ENCODE measurements at places on chromosomes 2 and 18. TPM values are rescaled to one million over a fixed set of nuclear protein-coding genes. Genes with fewer than 3 reads are reported as not detected.

MOGAT1 gene
- total RNA-seq, result not detected

C2orf80 gene
- not detected for total RNA-seq

DSG1 gene
- total RNA-seq, result not detected

WDCP gene
- total RNA-seq, result 8.2 TPM

PJVK gene
- total RNA-seq, result 3.8 TPM

EFEMP1 gene
- total RNA-seq, result 35.8 TPM

SPATS2L gene
- total RNA-seq, result 77.3 TPM

GLB1L gene
- 19.8 TPM for total RNA-seq

B4GALT6 gene
- total RNA-seq, result 28.7 TPM

TUBA4B gene
- total RNA-seq, result not detected

DCC gene
- 0.07 TPM for total RNA-seq

FABP1 gene
- not detected for total RNA-seq

DNA sequence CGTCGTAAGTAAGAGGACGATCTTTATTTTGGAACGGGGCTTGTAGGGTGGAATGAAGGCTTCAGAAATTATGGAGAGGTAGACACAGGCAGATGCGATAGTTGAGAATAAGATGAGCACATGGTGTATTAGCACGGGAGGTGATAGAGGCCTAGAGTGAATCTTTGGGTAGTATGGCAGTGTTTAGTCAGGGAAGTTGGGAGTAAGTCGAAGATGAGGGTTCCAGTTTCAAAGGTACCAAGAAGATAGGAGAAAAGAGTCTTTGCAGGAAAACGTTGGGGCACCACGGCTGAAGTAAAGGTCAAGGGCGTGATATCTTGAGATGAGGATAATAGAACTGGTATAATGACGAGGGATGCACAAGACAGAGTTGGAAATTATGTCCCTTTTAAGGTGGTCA lies 654 bp downstream of the PIK3C3 start:
- no peak for DNase-seq

DNA sequence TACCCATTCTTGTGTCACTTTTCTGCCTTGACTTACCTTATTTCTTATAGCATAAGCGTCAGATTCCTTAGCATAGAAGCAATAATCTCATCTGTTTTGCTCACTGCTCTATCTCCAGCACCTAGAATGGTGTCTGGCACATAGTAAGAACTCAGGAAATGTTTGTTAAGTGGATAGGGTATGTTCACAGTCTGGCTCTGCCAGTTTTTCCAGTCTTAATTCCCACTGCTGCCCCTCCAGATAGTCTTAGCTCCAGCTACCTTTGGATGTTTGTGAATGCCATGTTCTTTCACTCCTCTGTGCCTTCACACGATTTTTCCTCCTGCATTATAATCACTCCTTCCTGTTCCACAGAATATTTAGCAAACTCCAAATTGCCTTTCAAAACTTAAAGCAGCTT lies 29.0 kb downstream of the DNAJC10 start:
- no peak for DNase-seq

- no peak for DNase-seq
These were observed 318.0 kb downstream of the FIGN start for GRCh38 chr2:163417596-163418337.

DNA sequence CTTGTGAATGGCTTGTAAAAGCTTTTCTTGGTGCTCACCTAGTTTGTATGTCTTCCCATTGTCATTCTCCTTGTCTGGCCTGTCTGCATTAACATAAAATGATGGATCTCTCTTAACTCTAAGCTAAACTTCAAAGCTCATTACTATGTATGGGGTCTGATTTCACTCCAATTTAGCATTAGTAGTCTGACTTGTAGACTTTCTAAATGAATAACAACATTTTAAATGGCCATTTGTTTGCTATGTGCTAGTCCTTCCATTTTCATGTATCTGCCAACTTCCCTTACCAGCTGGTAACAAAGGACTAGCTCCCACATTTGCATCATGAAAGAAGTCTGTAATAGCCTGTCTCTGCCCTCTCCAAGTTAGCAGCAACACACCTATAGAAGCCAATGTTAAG lies 324.2 kb upstream of the RGPD4 start:
- DNase-seq, result no peak

- DNase-seq, result no peak
These were observed 8.4 kb upstream of the MEIS1 start for GRCh38 chr2:66426244-66427111.

DNA sequence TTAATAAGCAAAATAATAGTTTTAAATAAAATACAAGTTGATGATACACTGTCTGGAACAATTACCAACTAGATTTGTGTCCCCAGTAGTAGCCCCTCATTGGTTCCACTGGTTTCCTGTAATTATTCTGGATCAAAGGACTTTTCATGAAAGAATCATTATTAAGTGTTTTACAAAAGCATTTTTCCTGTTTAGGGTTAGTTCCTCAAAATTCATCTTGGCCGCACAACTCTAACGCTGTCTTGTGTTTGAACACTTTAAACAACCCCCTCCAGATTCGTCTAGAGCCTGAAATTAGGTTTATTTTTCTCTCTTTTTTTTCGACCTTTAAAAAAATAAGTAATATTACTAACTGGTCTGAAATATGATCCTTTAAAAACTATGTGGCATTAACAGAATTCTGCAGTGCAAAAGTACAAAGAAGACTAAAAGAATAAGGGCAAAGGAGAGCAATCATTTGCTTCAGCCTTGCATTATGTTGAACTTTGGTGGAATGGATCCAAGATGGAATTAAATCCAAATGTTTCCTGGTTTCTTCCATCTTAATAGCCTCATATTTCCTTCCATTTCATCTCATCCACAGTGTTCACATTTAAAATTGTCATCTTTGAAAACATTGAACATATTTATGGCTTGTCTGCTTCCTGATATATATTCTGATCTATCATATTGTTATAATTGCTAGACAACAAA lies 678.4 kb downstream of the IRS1 start:
- DNase-seq, result no peak

DNA sequence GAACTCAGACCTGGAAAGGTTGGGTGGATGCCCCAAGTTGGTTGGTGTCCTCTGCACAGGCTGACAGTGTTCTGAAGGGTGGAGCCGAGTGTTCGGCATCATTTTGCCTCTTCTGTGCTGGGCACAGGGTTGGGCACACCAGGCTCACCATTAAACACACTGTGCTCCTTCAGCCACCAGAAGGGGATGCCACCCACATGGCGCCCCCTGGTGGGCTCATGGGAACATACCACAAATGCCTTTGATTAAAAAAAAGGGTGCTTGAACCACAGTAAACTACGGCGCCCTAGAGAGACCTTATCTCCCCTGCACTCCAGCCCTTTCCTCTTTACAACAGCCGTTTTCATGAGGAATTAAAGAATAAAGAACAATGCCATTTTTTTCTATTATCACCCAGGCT lies 89.4 kb downstream of the CELF4 start:
- DNase-seq, result no peak

DNA sequence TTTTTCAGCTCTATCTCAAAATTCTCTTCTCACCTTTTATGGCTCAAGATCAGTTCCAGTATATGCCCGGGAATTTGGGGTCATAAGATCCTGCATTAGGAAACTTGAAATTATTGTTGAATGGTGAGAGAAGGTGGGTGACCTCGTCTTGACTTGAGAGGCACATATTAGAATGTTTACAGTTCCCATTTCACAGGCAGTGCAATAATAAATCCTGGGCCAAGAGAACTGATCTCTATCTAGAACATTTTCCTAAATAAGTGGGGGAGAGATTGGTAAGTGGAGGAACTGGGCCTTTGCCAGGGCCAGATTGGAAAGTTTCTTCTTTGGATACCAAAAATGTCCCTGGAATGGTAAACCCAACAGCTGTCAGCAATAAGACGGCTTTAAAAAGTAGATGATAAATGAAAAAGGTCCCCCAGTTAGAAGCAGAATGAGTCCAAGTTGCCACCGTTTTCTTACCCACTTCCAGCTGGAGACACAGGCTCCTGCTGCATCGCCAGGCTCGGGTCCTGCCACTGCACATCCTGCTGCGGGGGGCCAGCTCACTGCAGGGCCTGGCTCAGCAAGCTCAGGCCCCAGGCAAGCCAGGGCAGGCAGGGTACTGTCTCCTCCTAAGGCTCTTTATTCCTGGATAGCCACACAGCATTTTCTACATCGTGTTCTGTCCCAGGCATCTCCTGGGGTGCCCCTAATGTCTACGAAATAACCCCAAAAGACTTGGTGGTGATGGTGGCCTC lies 126.4 kb upstream of the EPAS1 start:
- DNase-seq, result no peak

DNA sequence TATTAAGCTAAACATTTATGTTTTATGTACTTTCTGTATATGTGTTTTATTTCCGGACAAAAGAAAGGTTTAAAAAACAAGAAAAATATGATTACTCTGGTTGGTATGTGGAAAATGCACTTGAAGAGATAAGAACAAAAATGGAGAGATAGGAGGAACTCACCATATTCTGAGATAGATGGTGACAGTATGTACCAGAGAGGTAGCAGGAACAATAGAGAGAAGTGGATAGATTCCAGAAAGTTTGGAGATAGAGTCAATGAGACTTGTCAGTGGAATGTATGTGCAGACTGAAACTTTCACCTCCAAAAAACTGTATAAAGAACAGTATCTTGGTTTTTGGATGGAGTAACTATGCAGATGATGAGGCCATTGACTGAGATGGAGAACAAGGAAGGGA lies 105.6 kb upstream of the FSHR start:
- DNase-seq, result no peak

GRCh38 chr2:210833403-210833802 lies 277.0 kb downstream of the CPS1 start:
- no peak for DNase-seq

DNA sequence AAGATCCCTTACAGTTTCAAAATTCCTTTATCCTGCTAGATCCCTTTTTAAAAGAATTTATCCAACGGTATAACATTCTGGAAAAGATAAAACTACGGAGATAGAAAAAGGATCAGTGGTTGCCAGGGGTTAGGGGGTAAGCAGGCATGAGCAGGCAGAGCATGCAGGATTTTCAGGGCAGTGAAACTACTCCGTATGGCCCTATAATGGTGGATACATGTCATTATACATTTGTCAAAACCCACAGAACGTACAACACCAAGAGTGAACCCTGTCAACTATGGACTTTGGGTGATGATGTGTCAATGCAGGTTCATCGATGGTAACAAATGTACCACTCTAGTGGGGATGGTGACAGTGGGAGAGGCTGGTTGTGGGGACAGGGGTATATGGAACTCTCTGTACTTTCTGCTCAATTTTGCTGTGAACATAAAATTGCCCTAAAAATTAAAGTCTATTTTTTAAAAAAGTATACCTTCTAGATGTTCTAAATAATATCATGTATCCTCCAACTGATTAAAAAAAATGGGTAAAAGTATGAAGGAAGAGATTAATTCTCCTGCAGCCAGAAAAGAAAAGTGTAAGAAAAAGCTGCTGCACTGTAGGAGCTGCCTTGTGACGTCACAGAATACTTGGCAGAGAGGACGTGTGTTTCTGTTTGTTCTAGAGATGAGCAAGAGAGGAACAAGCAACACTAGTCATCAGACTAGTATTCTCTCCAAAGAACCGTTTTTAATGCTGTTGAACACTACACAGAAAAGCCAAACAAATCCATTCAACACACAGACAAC lies 23.6 kb downstream of the ANKRD44 start:
- peak; percentile 63 for DNase-seq

- no peak for DNase-seq
These were observed 115.6 kb upstream of the TMEM200C start for GRCh38 chr18:6010921-6011320.

DNA sequence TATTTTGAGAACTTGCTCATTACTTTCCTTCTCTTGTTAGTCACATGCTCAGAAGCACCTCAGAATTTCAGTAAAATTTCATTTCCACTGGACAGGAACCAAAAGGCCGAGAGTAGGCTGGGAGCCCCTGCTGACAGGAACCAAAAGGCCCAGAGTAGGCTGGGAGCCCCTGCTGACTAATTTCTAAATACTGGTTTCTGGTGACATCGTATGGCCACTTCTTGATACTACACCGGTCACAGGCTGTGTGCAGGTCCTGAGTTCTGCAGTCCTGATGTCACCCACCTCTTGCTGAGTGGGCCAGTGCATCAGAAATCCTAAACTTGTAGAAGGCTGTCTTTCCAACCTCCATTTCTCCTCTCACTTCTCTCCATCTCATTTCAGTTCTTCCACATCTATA lies 17.7 kb upstream of the EN1 start:
- no peak for DNase-seq

- DNase-seq, result no peak
These were observed 6.9 kb upstream of the FLACC1 start for GRCh38 chr2:201363857-201364560.

- DNase-seq, result no peak
These were observed 127.8 kb downstream of the ESCO1 start for GRCh38 chr18:21472741-21473140.

GRCh38 chr2:67259556-67260342 lies 137.4 kb upstream of the ETAA1 start:
- DNase-seq, result peak; percentile 65

- DNase-seq, result no peak
These were observed 120.9 kb upstream of the SPATS2L start for GRCh38 chr2:200185628-200186000.

DNA sequence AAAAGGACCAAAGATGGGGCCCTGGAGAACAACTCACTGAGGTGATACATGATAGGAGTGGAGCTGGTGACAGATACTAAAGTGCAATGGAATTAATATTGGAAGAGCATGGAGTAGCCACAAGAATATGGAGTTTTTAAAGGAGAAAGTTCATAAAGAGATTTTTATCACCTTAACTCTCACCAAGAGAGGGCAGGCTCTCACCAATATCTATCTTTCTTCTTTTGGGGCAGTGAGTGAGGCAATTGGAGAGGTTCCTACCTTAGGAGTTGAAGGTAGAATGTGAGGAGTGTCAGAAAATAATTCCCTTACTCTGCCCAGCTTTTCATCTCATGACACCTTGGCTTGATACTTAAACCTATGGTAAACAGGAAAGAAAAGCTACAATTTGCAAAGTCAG lies 233.7 kb upstream of the CWC22 start:
- no peak for DNase-seq

GRCh38 chr18:54612237-54612636 lies 21.2 kb downstream of the DYNAP start:
- no peak for DNase-seq

GRCh38 chr2:234949762-234950434 lies 1.9 kb upstream of the SH3BP4 start:
- DNase-seq, result peak; percentile 98

- DNase-seq, result no peak
These were observed 152.4 kb upstream of the KCTD1 start for GRCh38 chr18:26700728-26701127.

DNA sequence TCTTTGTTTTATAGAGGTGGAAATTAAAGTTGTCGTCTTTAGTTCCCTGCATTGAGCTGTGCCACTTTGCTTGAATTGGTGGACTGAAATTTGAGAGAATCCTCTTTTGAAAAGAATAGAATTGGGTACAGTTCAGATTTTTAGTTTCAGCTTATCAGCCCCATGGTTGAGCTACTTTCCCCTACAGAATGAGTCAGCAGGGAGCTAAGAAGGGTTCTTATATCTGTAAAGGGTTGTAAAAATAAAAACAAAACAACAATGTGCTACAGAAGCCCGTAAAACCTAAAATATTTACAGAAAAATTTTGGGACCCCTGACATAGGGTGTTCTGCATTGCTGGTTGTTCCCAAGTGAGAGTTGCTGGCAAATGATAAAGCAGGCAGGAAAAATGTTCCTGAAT lies 12.6 kb downstream of the SLC20A1 start:
- no peak for DNase-seq

All from kidney epithelial cell (primary cell).